ENCODE measurements at places on chromosomes 2 and 18.

DNA sequence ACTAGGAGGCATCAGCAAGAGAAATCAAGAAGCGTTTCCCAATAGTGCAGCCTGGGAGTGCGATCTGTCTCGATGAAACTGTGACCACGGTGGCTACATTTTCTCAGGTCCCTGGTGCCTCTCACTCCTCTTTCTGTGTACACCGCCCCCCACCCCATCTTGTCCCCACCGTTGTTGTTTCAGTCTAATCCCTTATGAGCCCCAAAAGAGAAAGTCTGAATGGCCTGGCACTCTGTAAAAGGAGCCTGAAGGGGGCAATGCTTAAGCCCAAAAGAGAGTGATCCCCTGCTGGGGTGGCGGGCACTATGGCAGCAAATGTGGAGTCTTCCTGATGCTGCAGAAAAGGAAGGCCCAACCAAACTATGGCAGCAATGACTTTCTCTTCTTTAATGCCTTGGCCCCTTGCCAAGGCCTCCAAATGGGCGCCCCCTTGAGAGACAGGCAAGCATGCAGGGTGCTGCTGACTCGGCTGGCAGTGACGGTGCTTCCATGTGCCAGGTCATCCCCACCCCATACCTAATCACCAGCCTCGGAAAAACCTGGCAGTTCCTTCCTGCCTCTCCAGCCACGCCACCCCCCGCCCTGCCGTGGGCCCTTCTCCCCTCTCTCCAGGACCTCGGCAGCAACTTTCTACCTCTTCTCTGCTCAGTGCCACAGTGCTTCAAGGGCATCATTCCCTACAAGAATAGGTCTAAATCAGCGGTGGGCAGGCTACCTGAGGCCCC is 123.0 kb downstream of the CYP26B1 start:
- DNase-seq, result no peak

DNA sequence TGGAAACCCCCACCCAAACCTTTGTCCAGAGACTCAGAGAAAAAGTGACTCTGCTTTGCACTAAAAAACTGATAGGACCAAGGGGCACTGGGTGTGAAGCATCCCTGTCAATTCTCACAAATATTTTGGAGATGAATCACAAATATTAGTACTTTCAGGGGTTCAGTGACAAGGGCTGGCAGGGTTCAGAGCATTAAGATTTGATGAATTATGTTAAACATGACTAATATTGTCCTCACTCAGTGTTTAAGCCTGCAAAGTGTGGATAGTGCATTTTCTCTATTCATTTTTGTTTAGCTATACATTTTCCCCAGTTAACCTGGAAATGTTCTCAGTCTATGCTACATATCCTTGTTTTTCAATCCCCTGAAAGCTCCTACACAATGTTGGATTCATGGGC is 65.3 kb upstream of the CCDC68 start:
- DNase-seq, result no peak

- peak; percentile 23 for DNase-seq
These were observed 104.2 kb downstream of the SH3BP4 start for GRCh38 chr2:235055891-235056516.

DNA sequence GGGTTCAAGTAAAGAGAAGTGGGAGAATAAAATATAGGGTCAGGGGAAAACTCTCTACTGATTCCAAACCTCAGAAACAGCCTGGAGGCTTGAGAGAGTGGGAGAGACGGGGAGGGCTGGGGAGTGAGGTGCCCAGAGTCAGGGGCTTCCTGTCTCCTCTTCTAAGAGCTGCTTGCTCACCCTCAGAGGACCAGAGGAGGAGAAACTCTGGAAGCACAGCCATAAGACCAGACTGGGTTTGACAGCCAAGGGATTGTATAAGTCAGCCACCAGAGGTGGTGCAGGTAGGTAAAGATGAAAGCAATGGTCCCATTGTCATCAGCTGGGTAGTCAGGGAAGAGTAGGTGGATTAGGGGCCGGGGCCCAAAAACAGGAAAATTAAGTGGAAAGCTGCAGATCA is 259.4 kb downstream of the TNS1 start:
- DNase-seq, result no peak

GRCh38 chr2:126658319-126658904 is 2.5 kb downstream of the GYPC start:
- DNase-seq, result no peak

DNA sequence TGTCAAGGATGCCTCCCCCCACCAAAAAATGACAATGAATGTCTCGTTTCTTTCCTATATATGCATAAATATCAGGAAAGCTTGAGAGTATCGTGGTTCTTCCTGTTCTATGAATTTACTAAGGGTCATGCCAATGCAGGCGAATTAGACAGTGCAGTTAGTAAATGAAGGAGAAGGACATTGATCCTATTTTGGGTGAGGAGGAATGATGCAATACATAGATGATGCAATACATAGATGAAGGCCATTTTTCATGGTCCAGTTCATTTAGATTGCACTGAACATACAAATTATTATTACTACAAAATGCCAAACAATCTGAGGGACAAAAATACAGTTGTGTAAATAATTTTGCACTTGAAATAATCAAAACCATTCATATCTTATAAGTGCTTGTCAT is 1265.0 kb downstream of the LRP1B start:
- no peak for DNase-seq

DNA sequence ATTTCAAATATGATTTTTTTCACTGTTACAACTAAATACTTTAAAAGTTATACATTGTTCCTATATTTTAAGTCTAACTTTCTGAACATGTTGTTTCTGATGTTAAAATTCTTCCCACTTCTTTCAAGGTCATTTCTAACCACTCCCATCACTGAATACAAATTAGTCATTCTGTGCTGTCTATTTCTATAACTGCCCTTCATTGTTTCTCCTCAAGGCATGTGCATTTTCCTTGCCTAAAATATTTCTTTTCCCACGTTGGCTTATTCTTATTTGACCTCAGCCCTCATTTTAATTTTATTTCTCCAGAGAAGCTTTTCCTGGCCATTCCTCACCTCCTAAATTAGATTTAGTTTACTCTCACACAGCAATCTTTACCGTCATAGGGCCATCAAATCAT is 198.9 kb upstream of the GULP1 start:
- DNase-seq, result no peak

DNA sequence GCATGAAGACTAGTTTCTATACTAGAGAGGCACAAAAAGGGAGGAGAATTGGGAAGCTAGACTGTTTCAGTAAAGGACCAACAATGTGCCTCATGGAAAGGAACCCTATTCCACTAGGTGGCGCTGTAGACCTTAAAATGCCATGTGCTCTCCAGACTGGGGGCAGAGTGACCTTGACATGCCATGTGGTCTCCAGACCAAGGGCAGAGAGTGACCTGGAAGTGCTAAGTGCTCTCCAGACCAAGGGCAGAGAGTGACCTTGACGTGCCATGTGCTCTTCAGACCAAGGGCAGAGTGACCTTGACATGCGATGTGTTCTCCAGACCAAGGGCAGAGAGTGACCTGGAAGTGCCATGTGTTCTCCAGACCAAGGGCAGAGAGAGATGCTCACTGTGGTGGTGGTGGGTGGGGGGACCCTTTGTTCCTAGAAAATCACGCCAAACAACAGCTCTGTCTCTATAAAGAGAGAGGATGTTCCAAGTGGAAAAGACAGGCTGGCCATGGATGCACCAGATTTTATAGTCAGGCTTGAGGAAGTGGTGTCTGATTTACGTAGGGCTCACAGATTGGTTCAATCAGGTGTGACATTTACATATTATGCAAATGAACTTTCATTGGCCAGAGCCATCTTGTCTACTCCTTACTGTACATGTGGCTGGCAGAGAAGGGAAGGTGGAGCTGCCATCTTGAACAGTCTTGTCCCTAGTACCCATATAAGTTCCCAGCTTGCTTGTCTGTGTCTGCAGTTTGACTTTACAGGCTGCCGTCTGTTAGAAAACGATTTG is 344.0 kb upstream of the DDX18 start:
- peak; percentile 18 for DNase-seq

- no peak for DNase-seq
These were observed 159.4 kb downstream of the NRXN1 start for GRCh38 chr2:50872543-50872942.

GRCh38 chr18:24103320-24104021 is 35.4 kb upstream of the CABYR start:
- DNase-seq, result no peak

GRCh38 chr18:48838166-48838775 is 112.5 kb downstream of the SMAD7 start:
- no peak for DNase-seq

GRCh38 chr2:215493376-215493775 is 57.5 kb upstream of the FN1 start:
- DNase-seq, result no peak

DNA sequence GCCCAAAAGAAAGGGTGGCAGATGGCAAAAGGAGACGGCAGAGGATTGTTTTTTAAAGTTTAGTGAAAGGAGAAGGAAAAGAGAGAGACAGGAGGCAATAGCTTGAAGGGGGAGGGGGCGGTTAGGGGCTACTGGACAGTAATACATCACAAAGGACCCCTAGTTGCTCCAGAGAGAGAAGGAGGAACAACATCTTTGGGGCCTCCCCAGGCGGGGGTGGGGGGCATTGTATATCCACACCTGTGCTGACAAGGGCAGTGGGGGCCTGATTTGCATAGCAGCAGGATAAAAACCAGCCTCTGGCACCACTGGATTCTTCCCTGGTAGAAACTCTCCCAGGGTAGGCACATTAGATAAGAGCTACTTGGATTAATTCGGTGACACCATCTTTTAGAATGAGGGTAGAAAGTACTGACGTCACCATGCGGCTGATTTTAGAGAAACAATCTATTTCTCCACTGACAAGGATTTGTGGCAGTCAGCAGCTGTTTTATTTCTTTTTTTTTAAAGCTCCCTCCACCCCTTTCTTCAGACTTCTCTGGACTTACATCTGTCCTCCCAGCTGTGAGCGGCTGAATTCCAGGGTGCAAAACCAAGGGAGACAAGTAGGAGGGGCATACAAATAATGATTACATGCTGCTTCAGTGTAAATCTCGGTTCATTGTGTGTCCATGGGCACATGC is 199.8 kb upstream of the NRP2 start:
- no peak for DNase-seq

DNA sequence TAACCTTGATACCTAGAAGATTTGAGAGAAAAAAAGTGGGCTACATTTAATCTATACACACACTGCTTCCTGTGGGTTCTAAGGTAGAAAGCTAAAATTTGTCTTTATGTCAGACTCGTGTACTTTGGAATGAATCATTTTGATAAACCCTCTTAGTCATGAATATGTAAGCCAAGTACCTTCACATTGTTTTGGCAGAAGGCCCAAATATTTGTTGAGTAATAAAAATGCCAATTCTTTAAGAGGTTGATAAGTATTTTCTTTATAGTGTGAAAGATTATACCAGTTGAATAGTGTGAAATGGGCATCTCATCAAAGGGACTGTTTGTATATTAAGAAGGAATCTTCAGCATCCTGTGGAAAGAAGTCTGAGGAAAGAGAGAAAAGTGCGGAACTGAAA is 1464.7 kb upstream of the ZEB2 start:
- DNase-seq, result peak; percentile 50

DNA sequence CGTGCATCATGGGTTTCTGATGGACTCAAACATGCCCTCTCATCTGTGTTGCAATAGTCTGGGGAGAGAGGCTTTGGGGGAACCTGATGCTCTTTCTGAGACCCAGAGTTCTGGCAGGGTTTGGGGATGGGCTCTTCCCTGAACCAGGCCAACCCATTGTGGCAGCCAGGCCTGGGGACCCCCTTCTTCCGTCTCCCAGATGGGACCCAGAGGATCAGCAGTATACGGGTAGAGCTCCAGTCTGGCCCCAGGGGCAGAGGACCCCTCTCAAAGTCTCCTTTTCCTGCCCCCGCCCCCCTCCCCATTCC is 333.7 kb downstream of the DYSF start:
- DNase-seq, result no peak

DNA sequence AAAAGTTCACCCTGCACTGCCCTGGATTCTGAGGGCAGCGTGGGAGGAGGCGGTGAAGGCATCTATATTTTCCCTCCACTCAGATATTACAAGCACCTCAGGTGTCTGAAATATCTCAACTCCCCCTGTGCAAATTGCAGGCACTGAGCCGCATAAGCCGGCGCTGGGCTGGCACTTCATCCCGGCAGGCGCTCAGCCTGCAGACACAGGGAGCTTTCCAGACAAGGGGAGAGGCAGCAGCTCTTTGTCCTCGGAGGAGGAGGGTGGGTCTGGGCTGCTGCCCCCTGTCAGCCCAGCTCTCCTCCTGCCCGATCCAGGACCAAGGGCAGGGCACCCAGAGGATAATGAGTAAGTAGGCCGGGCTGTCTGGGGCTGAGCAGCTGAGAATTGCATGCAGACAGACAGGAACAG is 189.3 kb upstream of the MYT1L start:
- DNase-seq, result no peak

DNA sequence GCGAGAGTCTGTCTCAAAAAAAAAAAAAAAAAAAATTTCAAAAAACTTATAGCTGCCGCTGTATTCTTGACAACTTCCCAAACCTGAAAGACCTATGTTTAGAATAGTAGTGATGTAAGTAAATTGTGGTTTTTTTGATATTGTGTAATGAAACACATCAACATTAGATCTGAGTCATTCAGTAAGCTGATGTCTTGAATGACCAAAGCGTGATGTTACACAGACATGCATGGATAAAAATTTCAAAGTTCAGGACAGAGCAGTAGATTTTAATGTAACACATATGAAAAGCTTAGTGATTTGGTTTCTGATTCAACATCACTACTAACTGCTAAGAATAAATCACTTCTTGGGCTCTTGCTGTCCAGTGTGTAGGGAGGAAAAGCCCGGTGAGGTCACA is 69.3 kb upstream of the MEX3C start:
- no peak for DNase-seq

- no peak for DNase-seq
These were observed 6.8 kb upstream of the GAL3ST2 start for GRCh38 chr2:241769819-241770184.

GRCh38 chr2:170206805-170207407 is 29.0 kb downstream of the MYO3B start:
- no peak for DNase-seq

DNA sequence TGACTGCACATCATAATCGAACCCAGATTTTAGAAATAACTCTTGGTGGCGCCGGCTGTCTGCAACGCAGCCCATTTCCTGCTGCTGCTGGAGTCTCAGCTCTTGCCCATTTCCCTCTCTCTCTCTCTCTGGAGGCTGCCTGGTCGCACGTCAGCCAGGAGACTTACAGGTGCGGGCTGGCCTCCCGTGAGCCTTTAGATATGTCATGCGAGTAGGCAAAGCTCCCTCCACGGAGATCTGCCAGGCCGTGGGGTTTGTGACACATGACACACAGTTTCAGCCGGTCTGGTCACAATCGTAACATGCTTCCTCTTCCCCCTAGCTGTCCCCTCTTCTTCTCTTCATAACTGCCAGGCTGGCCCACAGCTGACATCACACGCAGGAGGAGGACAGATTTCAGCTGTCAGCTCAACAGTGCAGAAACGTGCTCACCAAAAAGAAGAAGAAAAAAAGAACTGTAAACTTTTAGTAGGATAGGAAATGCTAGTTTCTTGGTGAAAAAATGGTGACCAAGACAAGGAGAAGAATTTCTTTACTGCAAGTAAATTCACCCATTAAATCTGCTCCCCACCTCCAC is 489.3 kb downstream of the ZNF516 start:
- DNase-seq, result no peak
